ENCODE measurements at places on chromosomes 6 and 20.

GRCh38 chr20:37479266-37479665 lies 41.8 kb upstream of the NNAT start:
- DNase-seq = no peak

DNA sequence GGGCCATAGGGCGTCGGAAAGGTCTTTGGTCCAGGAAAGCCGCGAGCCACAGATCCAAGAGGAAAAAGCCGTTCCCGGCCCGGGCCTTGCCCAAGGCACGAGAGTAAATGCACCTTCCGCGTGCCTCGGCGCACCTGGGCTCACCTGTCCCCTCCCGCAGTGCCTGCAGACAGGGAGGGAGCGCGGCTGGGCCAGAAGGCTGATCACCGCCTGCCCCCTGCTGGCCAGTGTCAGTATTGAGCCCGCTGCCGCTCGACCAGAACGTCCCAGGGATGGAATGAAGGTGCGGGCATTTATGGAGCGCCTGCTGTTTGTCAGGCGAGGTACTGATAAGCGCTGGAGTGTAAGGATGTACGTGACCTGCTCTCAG lies 679 bp upstream of the LPIN3 start:
- peak; percentile 79 for DNase-seq

GRCh38 chr6:10749734-10750133 lies 2.1 kb downstream of the TMEM14B start:
- no peak for DNase-seq

- DNase-seq = no peak
Measured at GRCh38 chr6:98843271-98844243, 9.2 kb downstream of the POU3F2 start.

- no peak for DNase-seq
Measured at GRCh38 chr20:35767683-35768481, 3.9 kb upstream of the PHF20 start.
